ENCODE measurements at places on chromosomes 7 and 10.

- no peak for DNase-seq
Observed at GRCh38 chr7:70505468-70505867, 626.5 kb upstream of the GALNT17 start.

- no peak for DNase-seq
Observed at GRCh38 chr7:83486536-83486935, 162.4 kb downstream of the SEMA3E start.

DNA sequence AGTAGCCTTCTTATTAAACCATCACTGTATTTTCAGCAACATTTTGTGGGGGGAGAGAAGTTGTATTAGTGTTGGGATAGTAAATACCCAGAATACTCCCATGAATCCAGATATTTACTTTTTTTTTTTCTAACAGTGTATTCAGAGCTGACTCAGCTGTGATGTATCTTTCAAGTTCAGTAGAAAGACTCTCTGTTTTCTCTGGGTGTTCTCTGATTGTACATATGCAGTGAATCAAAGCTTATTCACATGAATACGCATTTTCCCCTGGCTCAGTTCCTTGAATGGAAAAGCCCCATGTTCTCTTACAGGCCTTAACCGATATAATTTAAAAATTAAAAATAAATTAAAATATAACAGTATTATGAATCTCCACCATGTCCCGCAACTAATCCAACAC is 1.3 kb downstream of the TFPI2 start:
- no peak for DNase-seq

DNA sequence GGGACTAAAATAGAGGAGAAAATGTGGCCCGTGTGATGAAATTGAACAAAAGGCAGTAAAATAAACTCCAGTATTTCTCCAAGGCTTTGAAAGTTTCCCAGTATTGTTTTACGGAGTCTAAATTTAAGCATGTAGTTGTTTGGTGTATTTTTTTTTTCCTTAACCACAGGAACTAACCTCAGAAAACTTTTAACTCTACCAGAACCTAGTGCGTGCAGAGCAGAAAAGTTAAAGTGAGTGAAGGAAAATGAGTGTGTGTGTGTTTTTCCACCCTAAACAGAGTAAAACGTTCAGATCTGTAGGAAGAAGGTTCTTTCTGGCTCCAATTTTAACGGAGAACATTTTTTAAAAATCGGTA is 812 bp downstream of the PROSER2 start:
- DNase-seq: no peak

DNA sequence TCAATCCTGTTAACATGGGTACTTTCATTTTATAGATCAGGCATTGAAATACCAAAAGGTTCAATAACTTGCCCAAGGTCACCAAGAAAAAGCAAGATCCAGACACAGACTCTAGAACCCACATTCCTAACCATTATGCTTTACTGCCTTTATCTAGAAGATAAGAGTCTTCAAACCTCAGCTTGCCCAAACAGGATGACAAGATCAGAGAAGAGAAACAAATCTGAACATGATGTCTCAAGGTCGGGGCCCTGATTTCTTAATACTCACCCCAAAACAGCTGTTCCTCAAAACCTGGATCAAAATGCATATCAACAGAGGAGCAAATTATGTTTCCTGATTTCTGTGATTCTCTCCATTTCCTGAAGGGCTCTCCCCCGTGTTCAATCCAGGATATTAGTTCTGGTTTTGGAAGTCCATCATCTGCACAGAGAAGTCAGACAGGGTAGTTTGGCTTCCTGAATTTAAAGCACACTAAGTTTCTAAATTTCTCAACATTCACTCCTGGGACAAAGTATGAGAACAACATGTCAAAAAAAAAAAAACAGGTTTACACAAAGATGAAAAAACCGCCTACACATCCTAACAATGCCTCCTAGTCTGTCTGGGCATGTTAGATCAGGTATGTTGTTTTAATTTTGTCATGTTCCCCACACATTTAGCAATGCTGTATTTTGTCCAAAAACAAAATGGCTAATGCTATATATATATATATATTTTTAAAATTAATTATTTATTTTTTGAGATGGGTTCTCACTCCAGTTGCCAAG is 16.2 kb downstream of the ZNF786 start:
- DNase-seq: no peak

DNA sequence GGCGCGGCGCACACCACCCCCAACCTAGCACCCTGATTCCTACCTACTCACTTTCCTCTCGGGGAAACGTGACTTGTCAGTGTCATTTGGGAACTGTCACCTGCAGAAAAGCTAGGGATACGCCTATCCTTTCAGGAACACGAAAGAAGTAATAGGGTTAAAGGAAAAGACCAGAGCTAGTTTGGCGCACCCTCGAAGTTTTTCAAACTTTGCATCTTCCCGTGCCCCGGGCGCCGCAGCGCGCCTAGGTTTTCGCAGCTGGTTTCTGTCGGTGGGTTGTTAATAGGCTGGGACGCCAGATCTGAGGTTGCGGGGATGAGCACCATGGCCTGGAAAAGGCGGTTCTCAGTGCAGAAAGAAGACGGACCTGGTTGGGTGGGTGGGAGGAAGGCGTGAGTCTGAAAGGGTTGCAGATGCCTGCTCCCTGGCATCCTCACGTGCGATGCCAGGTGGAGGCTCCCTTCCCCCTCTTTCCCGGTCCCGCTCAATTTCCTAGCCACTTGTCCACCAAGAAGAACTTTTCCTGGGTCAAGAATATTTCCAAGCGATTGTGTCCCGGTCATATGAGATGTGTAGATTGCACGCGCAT is 568 bp upstream of the MEOX2 start:
- DNase-seq: no peak

DNA sequence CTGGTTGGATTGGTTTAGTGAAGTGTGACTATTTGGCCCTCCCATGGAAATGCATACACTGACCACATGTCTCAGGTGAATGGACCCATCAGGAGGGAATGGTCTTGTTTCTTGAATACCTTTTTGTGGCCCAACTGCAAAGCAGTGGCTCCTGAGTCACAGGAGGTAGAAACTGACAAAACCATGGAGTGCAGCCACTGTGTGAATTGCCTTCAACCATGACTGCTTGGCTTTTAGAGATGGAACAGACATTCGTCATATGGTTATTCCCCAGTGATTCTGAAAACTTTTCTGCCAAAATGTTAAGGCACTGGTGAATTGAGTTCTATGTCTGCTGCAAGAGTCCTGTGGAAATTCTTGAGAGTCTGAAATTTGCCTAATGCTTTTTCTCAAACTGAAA is 64.7 kb downstream of the CDK14 start:
- DNase-seq: no peak

DNA sequence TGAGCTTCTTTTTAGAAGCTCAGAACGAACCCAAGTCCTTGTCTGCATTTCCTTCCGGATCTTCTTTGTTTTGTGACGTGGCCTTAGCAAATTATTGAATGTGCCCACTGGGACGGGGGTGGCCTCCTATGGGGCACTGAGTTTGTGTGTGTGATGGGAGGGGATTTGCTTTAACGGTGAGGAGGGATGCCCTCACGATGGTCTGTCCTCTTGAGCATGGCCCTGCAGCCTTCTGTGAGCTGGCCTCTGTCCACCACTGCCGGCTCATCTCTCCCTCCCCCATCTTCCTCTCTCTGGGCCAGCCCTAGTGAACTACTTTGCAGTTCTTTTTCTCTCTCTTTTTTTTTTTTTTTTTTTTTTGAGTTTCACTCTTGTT is 62.9 kb upstream of the MKRN1 start:
- DNase-seq: peak; percentile 36

DNA sequence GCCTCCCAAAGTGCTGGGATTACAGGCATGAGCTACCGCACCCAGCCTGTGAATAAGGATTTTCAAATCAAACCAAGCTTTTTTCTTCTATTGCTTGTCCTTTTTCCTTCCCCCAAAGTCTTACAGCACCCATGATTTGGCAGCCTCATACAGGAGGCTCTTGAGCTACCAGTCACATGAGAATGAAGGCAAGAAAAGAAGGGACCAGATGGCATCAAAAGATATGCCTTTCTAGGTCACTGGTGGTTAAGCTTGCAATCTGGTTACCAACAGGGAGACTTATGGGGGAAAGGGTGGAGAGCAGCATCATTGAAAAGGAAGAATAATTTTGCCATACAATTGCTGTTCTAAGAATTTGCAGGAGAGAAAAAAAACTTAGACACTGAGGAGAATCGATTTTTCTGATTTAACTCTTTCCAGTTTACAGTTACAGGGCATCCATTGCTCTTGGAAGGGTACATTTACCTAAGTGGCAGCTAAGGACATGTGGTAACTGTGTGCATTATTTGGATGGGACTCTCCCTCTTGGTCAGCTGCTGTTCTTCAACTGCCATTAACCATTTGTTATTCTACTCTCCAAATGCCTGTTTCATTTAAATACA is 29.5 kb downstream of the SMNDC1 start:
- DNase-seq: no peak

- no peak for DNase-seq
Observed at GRCh38 chr10:132889556-132889955, 52.8 kb downstream of the CFAP46 start.

DNA sequence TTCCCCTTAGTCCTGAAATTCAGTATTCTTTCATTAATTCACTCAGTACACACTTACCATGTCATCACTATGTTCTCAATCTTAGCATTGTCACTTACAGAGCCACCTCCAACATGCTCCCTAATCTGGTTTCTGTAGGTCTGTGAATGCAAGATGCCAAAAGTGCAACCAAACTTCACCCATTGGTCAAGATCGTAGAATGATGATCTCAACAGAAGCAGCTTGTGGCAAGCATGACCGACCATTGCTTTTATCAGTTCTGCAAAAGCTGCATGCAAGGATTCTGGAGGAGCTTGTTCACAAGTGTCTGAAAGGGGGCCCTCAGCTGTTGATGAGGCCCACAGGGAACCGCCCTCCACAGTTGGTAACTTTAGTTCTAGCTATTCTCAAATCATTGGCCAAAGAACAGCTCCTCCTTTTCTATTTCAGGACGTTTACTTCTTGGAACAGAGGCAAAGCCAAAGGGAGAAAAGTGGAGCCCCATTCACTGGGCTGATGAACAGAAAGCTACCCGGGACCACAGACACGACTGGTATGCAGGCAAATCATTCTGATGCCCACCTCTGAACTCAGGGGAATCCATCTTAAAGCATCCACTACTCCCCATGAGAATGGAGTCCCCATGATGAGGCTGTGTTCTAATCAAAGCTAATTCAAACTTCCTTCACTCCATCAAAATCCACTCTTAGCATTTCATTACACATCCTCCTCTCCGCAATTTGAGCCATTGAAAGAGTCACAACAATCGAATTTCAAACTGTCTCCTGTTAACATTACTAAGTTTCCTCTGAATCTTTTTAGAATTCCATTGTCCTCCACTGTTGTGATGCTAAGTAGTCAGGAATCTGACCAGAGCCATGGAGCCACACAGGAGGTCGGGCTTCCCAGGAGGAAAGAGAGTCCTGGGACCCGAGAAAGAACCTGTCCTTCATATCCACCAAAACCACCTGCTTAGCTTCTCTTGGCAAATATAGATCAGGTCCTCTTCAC is 13.9 kb downstream of the GRB10 start:
- no peak for DNase-seq

GRCh38 chr10:43078986-43079273 is 2.1 kb downstream of the RET start:
- peak; percentile 49 for DNase-seq
